ENCODE measurements at places on chromosomes 2 and 18.

DNA sequence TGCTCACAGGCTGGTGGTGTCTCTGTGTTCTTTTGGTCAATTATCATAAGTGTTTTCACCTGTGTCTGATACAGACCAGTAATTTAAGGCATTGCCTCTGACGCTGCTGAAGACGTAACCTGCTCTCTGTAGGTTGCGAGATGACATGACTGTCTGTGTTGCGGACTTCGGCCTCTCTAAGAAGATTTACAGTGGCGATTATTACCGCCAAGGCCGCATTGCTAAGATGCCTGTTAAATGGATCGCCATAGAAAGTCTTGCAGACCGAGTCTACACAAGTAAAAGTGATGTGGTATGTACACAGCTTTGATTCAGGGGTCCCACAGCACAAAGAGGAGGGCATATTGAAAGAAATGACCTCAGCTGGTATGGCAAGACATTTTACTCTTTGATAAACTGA, 33.8 kb upstream of the TMEM87B start:
- no peak for DNase-seq

- no peak for DNase-seq
Observed at GRCh38 chr2:17036361-17036760, 370.7 kb upstream of the CYRIA start.

DNA sequence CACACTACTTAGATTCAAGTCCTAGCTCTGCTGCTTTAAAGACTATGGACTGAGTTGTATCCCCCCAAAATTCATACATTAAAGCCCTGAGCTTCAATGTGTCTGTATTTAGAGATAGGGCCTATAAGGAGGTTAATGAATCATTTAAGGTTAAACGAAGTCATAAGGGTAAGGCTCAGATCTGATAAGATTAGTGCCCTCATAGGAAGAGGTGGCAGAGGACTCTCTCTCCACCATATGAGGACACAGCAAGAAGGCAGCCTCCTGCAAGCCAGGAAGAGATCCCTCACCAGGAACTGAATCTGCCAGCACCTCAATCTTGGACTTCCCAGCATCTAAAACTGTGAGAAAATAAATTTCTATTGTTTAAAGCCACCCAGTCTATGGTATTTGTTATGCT, 3.1 kb upstream of the CYTIP start:
- no peak for DNase-seq

DNA sequence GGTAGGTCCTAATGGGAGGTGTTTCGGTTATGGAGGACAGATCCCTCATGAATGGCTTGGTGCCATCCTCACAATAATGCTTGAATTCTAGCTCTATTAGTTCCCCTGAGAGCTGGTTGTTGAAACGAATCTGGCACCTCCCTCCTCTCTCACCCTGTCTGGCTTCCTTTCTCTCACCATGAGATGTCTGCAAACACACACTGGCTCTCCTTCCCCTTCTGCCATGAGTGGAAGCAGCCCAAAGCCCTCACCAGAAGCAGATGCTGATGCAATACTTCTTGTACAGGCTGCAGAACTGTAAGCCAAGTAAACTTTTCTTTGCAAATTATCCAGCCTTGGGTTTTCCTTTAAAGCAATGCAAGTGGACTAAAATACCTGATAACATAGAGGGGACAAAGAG, 86.6 kb downstream of the RND3 start:
- no peak for DNase-seq

DNA sequence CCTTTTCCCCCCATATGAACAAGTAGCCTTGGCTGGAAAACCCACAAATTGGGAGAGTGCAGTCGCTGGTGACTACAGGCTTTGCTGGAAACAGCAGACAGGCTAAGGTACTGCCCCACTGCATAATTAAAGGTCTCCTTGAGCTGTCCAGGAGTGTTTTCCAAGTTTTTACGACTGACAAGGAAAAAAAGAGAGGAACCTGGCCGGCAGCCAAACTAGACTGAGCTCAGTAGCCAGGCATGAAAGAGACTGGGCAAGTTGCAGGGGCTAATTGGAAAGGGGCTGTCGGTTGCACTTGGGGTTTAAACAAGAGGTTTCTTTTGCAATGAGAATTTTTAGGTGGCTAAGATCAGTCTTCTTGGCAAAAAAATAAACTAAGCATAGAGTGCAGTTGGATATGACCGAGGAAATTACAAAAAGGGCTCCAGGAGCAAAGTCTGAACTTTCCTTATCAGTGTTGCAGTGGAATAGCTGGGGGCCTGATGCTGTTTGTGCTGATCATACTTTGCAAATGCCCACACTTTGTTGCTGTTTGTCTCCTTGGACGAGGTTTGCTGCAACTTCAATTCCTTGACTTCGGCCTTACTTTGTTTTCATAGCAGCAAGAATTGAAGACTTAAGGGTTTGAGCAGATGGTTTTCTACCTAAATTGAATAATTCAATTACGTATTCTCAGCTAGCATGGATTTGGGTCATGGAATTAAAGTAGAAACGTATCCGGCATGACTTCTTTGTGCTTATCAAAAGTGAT, 2.1 kb downstream of the GULP1 start:
- DNase-seq: peak; percentile 37

- no peak for DNase-seq
Observed at GRCh38 chr2:18516112-18516511, 44.3 kb downstream of the RDH14 start.

- no peak for DNase-seq
Observed at GRCh38 chr2:120898961-120899750, 163.5 kb downstream of the GLI2 start.

Data from amniotic stem cell (primary cell).